SIG-M5 (cell line): ENCODE measurements at places on chromosomes 12 and 14.
A peak's percentile ranks its signal among the peaks of the same experiment; 100 is the strongest.

GRCh38 chr14:72986214-72986613, 40.7 kb downstream of the ZFYVE1 start:
- no peak for DNase-seq

- DNase-seq: no peak
Measured at GRCh38 chr14:23861666-23862065, 91.9 kb upstream of the DHRS4 start.

GRCh38 chr14:97106166-97106565, 309.0 kb downstream of the VRK1 start:
- DNase-seq: no peak

GRCh38 chr12:108423486-108423885, 84.4 kb upstream of the CMKLR1 start:
- no peak for DNase-seq

- DNase-seq: no peak
Measured at GRCh38 chr12:85630851-85631250, 205.4 kb downstream of the RASSF9 start.

- DNase-seq: no peak
Measured at GRCh38 chr12:128138125-128138524, 128.8 kb upstream of the TMEM132C start.

- no peak for DNase-seq
Measured at GRCh38 chr14:35747379-35747778, 61.7 kb downstream of the RALGAPA1 start.

GRCh38 chr12:50572287-50572686, 67.5 kb downstream of the DIP2B start:
- peak; percentile 93 for DNase-seq

GRCh38 chr14:70730393-70730792, 78.9 kb downstream of the MAP3K9 start:
- no peak for DNase-seq

GRCh38 chr14:96649327-96649601, 147.1 kb downstream of the PAPOLA start:
- no peak for DNase-seq

DNA sequence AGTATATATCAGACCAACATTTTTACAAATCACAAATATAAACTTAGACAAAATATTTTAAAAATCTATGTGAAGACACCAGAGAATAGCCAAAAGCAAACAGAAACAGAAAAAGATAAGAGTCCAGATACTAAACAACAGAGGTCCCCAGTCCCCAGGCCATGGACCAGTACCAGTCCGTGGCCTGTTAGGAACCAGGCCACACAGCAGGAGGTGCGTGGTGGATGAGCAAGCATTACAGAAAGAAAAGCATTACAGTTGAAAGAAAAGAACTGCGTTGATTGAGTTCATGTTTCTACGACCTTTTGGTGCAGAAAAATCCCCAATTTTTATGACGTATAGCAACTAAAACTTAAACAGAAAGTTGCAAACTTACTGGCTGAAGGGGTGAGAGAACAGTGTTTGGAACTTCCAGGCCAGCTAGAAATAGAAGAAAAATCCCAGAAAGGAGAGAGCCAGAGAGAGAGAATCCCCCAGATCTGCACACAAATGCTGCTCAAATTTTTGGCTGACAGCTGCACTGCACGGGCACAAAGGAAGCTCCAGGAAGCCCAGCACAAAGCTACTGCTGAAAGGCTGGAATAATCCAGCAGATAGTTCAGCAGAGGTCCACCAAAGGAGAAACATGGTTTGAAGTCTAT, 159.6 kb upstream of the C14orf180 start:
- no peak for DNase-seq

- no peak for DNase-seq
Measured at GRCh38 chr14:29712601-29713000, 215.0 kb downstream of the PRKD1 start.

DNA sequence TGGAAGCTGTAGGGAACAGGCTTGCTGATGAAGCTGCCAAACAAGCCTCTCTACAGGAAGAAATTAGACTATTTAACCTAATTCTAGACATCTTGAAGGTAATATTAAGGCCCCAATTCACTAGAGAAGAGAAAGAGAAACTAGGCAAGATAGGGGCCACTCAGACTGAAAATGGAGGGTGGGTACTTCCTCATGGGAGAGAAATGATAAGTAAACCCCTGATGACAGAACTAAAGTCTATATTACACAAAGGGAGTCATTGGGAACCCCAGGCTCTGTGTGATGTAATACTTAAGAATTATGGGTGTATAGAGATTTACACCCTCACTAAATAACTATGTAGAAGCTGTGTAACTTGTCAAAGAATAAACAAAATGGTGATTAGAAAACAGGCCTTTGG, 64.3 kb downstream of the APOBEC1 start:
- no peak for DNase-seq

- DNase-seq: no peak
Measured at GRCh38 chr14:88468406-88468805, 82.9 kb downstream of the SPATA7 start.

DNA sequence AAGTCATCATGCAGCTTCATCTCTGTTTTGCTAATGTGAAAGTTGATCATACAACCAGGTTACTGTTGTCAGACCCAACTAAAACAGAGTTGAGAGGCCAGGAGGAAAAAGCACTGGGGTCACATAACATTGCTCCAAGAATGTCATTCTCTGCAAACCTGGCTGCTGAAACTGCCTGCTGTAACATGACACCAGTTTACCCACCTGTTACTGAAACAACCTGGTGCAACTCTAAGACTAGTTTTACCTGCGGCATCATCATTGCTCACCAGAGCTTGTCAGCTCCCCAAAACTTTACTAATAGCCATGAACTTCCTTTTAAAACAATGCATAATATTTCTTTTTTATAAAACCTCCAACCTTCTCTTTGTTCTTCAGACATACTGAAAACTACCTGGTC, 30.7 kb upstream of the DEGS2 start:
- no peak for DNase-seq
